ENCODE measurements at places on chromosomes 7 and 10.

DNA sequence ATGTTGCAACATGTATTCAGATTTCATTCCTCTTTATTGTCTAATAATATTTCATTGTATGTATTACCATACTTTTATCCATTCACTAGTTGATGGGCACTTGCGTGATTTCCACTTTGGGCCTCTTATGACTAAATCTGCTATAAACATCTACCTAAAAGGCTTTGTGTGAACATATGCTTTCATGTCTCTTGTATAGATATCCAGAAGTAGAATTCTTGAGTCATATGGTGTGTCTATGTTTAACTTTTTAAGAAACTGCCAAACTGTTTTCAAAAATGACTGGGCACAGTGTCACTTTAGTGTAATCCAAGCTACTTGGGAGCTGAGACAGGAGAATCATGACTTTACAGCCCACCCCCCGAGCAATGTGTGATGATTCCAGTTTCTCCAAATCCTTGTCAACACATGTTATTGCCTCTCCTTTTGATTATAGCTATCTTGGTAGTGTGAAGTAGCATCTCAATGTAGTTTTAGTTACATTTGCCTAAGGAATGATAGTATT lies 618.9 kb upstream of the C7orf33 start:
- no peak for DNase-seq

DNA sequence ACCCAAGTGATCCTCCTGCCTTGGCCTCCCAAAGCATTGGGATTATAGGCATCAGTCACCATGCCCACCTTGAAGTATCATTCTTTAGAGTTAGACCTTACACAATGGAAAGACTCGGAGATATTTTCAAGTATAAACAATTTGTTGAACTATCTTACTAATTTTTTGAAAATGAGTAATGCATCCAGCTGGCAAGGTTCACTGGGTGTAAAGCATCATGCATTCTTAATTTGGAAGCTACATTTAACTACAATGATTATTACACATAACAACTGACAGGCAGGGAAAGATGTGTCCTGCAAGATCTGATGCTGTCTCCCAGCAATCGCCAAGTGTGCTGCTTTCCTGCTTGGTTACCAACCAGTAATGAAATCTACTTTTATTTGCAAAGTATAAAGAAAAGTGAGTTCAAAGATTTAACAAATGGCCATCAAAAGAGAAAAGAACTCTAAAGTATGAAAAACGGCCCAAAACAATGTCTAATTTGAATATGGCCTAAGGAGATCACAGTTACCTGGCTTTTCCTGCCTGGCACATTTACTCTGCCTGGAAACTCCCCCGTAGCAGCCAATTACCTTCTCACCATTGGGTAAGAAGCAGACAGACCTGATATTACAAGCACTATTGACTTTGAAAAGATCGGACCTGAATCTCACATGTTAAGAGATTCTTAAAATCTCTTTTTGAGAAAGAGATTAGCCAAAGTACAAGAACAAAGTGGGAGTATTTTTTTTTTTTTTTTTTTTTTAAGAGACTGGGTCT lies 59.3 kb upstream of the NMT2 start:
- no peak for DNase-seq

DNA sequence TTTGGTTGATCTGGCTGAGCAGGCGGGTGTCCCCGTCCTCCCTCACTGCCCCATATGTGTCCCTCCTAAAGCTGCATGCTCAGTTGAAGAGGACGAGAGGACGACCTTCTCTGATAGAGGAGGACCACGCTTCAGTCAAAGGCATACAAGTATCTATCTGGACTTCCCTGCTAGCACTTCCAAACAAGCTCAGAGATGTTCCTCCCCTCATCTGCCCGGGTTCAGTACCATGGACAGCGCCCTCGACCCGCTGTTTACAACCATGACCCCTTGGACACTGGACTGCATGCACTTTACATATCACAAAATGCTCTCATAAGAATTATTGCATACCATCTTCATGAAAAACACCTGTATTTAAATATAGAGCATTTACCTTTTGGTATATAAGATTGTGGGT lies 26.9 kb upstream of the TRIM56 start:
- peak; percentile 83 for DNase-seq

DNA sequence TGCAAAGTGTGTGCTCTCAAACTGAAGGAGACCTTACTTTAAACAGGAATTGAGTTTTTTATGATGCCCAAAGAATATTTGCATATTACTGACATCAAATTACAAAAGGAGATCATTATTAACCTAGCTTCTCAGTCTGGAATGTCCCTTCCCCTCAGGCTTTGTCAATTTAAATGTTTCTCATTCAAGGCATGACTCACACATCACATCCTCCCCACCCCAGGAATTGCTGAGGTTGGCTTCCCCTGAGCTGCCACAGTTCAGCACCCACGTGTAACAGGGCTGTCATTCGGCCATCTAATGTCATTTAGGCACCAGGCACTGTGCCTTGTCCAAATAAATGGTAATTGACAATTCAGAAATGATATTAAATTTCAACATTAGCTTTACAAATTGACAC lies 305.9 kb upstream of the MGMT start:
- no peak for DNase-seq

DNA sequence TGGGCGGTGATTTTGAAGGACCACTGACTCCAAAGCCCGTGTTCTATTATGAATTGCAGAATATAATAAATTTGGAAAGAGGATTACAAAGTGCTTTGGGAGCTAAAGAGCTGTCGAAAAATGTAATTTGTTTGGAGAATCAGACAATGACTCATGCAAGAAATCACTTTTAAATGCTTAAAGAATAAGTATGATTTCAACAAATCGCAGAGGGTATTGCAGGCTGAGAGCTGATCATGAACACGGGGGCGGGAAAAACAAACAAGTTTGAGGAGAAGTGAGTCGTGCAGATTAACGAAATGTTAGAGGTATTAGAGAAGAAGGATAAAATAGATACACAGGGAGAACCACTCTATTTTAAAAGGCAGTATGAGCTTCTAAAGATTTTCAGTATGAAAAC lies 4.9 kb upstream of the HACD1 start:
- no peak for DNase-seq

DNA sequence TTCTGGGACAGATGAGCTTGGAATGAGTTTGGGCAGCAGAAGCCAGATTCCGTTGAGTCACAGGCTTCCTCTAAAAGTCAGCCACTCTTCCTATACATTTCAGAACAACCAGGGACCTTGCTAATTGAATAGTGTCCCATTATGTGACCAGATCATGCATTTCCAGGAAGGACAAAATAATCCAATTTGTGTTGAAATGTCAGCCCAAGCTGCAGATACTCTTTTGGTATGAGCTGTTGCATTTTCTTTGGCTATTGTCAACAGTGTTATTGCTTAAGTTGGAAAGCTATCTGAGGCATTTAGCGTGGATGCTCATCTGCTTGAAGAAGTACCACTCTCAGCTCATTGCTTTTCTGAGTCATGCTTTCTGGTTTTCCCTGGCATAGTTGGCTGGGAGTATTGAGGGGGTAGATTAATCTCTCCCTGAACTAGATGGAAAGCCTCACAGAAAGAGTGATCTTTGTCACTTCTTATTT lies 223.7 kb upstream of the HABP2 start:
- DNase-seq, result no peak

GRCh38 chr10:122471531-122472177 lies 10.3 kb downstream of the HTRA1 start:
- DNase-seq, result no peak

DNA sequence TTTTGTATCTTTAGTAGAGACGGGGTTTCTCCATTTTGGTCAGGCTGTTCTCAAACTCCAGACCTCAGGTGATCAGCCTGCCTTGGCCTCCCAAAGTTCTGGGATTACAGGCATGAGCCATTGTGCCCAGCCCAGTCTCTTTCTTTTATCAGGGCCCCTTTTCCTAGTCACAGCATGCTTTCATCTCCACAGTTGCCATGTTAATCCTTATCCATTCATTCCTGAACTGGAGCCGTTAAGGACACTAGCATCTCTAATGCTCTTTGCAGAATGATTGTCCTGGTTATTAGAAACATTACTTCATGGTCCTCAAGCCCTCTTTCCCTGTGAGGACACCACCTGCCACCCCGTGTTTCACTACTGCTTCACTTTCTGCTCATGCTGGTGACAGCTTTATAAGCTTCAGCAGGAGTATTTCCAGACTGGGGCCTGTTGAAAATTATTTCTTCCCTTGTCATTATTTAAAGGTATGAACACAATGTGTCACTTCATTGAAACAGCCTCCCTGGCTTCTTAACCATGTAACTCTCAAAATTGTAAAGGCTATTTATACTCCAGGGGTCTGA lies 313.9 kb downstream of the BMPER start:
- no peak for DNase-seq

DNA sequence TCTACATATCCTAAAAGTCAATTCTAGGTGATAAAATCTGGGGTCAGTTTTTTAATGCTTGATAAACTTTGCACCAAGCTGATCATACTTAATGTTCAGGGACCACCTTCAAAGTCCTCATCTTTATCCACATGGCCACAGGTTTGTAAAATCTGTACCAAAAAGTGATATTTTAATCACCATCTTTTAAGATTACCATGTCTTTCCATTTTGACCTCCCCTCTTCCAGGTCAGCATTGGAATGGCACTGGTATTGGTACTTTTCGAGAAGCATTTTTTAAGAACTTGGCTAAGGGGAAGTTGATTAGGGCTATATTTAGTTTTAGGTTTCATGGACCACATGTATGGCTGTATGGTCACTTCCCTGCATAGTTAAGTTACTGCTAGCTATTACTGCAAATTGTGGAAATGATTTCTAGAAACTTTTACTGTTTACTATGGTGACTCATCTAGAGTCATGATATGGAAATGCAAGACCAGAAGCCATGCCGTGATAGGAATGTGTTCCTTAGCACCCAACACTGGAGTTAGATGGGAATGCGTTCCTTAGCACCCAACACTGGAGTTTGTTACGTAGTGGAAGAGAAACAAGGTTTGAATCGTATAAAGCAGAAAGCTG lies 50.8 kb upstream of the ABLIM1 start:
- DNase-seq, result no peak

DNA sequence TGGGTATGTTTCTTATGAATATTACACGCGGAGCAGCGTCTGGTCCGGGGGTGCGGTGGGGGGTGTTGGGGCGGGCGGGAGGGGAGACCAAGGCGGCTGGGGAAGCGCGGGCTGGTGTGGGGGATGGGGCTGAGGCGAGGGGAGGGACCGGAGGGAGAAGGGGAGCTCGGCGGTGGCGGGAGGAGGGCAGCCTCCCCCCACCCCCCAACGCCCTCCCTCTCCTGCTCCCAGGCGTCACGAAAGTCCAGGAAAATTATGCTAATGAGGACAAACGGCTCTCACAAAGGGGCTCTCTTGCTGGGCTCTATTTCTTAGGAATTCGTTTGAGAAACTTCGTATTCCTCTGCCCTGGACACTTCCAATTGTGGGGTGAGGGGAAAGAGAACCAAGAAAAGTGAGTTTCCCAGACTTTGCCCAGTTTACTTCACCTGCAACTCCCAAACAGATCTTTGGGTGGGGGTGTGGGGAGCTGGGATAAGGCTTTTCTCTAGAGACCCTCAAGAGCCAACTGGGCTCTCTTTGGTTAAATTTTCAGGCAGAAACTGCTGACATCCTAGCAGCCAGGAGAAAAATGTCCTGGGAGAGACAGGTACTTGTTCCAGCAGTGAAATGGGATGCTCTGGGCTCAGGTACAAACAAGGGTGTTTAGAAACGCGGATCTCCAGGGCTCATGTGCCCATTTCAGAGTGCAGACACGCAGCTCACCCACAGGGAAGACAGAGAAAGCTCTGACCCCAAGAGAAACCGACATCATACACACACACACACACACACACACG lies 11.7 kb upstream of the HOXA2 start:
- no peak for DNase-seq

DNA sequence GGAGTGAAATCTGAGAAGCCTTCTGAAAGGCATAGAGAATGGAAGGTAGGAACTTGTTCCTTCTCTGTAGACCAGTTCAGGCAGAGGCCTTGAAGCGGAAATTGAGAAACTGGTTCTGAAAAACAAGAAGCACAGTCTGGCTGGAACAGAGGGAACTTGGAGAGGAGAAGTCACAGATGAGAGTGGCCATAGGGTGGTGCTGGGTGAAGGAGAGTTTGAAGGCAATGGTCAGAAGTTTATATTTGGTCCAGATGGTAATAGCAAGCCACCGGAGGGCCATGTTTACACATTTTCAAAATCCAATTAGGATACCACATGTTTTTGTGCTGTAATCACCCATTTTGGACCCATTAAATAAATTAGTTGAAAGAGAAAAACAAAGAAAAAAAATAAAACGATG lies 692.5 kb downstream of the INHBA start:
- DNase-seq, result no peak

GRCh38 chr10:110724116-110724921 lies 80.2 kb downstream of the RBM20 start:
- no peak for DNase-seq

GRCh38 chr7:140992422-140992821 lies 22.3 kb downstream of the MRPS33 start:
- no peak for DNase-seq

DNA sequence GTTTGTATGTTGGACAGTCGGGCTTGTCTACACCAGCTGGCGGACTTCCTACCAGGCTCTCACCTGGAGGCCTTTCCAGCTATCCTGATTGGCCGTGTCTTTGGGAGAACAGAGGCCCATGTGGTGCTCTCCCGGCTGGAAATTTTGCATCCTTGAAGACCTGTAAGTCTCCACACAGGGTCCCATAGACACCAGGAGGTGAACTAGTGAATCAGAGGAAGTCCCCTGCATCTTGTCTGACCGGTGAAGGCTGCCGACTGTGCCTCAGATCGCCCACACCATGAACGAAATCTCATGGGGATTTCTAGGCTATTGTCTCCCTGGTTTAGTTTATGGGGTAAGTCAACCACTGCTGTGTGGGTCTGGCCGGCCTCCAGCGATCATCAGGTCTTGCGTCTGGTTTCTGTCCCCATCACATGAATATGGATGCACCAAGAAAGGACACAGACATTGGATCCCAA lies 108.4 kb upstream of the LYZL2 start:
- DNase-seq, result no peak

GRCh38 chr7:93535616-93536015 lies 38.9 kb downstream of the CALCR start:
- DNase-seq, result no peak

DNA sequence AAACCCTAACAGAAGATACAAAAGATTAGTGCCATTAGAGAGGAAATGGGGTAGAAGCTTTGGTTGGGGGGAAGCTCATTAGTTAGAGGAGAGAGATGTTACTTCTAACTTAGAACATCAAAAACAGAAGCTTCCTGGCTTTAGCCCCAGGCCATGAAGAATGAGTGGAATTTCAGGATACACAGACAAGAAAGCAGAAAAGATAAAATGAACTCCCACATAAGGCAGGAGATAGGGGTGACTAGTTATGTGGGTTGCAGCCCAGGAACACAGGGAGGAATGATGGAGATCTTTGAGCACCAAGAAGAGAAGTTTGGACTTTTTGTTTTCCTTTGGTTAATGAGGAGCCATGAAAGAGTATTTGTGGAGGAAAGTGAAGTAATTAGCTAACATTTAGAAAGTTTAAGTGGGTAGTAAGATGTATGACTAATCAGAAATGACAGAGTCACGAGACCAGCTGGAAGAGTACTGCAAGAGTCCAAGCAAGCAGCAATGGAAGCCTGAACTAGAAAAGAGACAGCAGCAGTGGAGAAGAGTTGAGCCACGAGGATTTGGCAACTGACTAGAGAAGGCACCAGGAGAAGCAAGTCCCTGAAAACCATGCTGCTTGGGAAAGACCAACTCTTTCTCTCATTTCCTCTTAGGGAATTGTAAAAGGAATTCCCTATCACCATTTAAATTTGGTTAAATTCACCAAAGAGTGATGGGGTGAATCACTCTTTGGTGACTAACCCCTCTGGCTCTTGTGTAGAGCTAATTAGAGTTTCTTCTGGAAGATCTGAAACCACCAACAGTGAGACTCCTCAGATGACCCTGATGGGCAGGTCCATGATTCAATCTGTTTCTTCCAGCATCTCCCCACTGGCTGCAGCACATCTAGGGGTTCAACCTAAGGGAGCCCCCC lies 131.9 kb downstream of the KCNMA1 start:
- no peak for DNase-seq
